ENCODE measurements at places on chromosomes 16 and 17.

- DNase-seq = no peak
Observed at GRCh38 chr16:64907844-64908243, 214.0 kb downstream of the CDH11 start.

- peak; percentile 39 for DNase-seq
Observed at GRCh38 chr17:78748730-78749317, 33.2 kb downstream of the CYTH1 start.

GRCh38 chr16:84738255-84739038, 38.6 kb downstream of the USP10 start:
- no peak for DNase-seq

DNA sequence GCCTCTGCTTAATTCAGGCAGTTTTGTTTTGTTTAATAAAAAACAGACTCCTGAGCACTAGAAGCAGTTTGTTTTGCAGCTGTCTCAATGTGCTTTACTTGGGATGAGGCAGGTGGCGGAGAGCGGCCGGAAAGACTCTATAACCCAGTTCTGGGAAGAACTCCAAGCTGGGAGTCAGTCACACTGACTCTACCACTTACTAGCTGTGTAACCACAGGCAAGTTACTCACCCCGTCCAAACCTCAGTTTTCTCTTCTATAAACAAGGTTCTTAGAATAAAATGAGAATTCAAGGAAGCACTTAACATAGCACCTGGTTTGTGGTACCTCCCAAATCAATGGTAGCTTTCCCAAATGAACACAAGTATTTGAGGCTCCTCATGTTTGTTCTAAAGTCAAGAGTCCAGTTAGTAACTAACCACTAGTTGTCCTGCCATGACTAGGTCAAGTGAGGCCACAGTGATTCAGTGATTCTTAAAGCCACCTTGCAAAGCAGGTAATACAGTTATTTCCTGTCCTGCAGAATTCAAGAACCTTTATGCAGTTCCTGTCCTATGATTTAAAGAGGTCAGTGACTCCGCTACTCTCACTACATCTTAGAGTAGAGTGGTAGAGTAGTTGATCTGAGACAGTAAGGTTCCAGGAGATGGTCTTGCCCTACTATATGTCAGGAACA, 2.7 kb downstream of the TXNDC17 start:
- no peak for DNase-seq

DNA sequence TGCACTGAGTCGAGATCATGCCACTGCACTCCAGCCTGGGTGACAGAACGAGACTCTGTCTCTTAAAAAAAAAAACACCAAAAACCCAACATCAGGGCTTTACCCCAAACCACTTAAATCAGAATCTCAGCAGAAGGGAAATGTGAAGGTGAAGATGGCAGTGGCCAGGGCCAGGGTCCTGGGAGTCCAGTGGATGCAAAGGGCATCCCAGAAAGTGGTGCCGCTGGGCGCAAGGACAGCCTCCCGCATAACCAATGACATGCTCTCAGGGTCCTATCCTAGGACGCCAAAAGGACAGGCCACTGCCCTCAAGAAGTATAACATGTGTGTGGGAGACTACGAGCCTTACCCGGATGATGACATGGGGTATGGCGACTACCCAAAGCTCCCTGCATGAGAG, 7.9 kb downstream of the TUBD1 start:
- DNase-seq = no peak

DNA sequence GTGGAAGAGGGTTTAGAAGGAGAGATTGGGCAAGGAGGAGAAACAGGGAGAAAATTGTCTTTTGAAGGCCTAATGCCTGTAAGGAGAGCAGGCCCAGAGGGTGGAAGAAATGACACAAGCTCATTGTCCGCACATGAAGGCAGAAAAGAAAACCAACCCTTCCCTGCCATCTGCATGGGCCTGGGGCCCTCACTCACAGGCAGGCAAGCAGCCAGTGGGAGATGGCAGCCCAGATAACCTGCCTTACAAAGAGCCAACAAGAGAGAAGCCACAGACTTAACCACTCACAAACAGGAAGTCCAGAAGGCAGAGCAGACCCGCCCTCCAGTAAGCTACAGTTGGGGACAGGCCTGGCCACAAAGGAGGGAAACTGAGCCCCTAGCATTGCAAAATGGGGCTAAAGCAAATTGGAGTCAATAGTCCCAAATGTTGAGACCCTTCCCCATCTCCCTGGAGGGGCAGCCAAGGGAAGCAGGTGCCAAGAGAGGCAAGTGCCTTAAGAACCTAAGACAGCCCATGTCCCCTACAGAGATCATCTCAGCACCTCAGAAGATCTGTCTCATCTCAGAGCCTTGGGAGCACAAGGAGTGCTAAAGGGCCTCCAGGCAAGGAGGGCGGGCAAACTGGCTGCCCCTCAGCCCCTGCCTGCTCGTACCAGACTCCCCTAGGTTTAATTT, 7.3 kb upstream of the TSPOAP1 start:
- no peak for DNase-seq

GRCh38 chr17:81250286-81251093, 11.4 kb downstream of the NDUFAF8 start:
- no peak for DNase-seq

- no peak for DNase-seq
Observed at GRCh38 chr16:86611525-86611855, 33.1 kb downstream of the FOXL1 start.

GRCh38 chr17:31745964-31746600, 113.0 kb downstream of the COPRS start:
- DNase-seq = no peak

- no peak for DNase-seq
Observed at GRCh38 chr17:79844869-79845600, 5.8 kb upstream of the CBX4 start.

- DNase-seq = no peak
Observed at GRCh38 chr17:51164911-51165679, 1.1 kb upstream of the NME2 start.

DNA sequence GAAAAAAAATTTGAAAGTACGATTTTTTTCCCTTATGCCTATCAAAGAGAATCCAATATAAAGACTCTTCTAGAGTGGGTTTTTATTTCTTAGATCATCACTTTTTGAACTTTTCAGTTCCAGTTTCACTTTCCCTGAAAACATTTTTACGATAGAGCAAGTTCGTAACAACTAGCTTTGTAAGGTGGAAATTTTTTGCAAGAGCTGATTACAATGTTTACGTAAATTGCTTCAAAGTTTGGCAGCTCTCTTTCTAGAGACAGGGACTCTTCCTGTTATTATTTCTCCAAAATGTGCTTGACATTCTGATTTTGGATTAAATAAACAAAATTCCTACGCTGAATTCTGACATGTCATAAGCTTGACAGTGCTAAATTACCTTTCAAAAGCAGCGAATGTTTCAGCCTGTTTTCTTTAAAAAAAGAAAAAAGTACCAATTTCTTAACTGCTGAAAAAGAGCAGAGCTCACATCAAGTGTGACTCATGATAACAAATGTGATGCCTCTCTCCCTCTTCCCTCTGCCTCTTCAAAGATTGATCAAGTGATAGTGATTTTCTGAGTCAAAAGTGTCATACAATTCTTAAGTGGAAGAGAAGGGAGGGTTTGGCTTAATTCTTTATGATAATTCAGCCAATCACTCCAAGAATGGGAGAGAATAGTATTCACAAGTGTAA, 175.2 kb downstream of the KCNJ2 start:
- DNase-seq = no peak

- DNase-seq = no peak
Observed at GRCh38 chr17:57236686-57237299, 19.5 kb upstream of the MSI2 start.

DNA sequence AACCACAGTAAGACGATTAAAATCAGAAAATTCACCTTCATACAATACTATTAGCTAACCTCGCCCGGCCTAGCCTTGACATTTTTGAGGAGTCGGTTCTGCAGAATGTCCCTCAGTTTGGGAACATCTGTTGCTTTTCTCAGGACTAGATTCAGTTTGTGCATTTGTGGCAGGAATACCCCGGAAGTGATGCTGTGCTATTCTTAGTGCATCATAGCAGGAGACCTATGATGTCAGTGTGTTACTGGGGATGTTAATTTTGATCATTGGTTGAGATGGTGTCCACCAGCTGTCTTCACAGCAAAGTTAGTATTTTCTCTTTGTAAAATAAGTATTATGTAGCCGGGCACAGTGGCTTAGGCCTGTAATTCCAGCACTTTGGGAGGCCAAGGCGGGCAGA, 21.5 kb upstream of the HELZ start:
- no peak for DNase-seq

- no peak for DNase-seq
Observed at GRCh38 chr16:83365166-83365565, 442.6 kb upstream of the HSBP1 start.

DNA sequence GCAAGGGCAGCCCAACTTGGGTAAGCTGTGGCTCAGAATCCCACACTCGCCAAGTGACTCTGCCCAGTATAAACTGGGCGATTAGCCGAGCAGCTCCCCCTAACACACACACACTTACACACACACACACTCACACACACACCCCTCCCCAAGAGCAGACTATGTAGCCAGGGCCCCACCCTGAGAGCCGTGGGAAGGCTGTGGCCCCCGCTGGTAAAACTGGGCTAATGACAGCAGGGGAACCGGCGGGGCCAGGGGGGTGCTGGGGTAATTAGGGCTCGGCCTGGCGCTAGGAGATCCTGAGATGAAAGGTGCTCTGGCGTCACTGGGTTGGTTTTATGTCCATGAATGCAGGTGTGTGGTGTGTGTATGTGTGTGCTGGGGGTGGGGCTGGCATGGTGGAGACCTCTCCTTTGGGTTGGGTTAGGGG, 1.1 kb upstream of the THRA start:
- no peak for DNase-seq

DNA sequence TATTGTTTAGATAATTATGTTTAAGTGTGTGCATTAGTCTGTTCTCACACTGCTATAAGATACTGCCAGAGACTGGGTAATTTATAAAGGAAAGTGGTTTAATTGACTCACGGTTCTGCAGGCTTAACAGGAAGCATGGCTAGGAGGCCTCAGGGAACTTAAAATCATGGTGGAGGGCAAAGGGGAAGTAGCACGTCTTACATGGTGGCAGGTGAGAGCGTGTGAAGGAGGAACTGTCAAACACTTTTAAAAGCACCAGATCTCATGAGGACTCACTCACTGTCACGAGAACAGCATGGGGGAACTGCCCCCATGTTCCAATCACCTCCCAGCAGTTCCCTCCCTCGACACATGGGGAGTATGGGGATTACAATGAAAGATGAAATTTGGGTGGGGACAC, 203.5 kb upstream of the GOT2 start:
- no peak for DNase-seq

DNA sequence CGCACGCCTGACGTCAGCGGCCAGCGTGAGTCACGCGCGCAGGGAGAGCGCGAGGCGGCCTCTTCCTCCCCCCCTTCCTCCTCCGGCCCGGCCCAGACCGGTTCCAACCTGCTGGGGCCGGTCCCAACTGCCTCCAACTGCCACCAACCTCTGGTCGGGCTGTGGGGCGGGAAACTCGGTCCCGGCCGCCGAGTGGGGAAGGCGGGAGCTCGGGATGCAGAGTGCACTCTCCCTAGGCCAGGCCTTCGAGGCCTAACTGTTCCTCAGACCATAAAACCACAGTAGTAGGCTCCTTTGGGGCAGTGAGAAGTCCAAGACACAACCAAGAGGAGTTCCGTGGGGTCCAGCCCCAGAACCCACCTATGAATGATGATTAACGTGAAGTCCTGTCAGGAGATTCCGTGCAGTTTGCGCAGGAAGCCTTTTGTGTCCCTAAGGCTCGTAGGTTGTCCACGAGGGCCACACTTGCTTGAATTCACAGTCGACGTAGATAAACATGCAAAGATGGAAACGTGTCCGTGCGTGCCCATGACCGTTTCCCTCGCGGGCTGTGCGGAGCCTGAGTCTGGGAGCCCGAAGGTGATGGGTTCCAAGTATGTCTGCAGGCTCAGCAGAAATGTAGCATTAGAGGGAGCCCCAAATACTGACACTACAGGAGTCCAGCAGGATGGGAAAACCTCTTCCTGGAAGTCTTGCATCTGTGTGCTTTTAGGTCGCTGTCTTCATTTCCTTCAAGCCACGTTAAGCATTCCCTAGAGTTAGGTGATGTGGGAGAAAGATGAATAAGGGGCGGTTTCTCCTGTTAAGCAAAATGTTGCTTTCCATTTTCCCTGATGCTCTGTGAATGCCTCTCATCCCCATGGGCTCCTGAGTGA, 647 bp downstream of the UNK start:
- DNase-seq = no peak

DNA sequence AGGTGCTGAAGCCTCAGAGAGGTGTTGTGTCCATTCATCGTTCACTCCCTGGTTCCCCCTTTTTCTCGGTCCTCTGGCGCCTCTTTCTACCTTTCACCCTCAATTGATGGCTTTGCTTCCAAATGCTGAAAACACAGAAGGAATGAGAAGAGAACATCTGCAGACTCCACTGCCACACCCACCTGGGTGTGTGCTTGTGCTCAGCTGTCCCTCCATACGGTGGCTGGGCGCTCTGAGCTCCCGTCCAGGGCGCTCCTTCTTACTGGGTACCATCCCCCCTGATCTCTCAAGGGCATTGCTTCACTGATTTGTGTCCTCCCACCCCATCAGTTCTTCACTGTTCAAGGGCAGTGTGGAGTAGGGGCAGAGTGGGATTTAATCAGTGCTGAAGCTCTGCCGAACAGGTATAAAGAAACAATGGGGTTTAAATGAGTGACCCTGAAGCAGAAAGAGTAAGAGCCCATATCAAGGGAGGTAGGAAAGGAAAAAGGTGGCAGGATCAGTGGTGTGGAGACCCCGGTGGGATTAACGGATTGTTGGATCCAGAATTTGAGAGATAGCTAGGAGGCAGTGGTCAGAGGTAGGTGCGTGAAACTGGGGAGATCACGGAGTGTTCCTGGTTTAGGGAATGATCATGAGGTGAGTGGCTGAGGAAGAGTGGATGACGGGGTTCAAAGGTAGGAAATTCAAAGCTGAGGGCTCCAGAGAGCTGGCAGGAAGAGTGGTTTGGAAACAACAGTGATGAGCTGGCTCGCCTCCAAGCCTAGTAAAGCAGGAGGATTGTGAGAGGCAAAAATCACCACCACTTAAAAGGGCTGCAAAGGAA, 40.8 kb downstream of the MRTFB start:
- no peak for DNase-seq

DNA sequence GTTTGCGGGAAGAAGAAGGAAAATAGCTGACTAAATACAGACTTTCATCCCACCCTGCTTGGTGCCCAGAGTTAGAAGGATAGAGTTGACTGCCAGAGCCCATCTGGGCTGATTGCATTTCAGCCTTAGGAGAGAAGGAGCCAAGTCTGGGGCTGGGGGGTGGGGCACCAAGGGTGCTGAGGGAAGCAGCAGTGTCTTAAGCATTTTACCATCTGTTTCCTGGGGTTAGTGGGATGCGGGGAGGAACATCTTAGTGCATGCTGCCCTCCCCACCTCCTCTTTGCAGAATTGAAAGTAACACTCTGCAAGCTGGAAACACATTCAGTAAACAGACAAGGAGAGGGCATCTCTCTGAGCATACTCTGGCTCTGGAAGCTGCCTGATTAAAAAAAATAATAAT, 1.5 kb upstream of the ARL5C start:
- DNase-seq = no peak
